ENCODE measurements at places on chromosomes 7 and 10. TPM values are rescaled to one million over a fixed set of nuclear protein-coding genes. Genes with fewer than 3 reads are reported as not detected.

DNA sequence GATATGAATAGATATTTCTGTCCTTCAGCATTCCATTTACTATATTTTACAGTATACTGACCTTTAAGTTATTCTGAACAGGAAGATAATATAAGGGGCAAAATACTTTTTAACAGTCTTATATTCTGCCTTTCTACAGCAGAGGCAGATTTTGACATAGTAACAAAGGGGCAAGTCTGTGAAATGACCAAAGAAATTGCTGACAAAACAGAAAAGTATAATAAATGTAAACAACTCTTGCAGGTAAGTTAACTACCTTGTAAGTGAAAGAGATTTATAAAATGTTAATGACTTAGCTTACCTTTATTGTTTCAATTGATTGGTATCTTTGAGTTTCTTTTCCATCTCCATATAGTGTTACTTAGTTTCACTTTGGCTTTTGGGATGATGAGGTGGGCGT lies 56.0 kb downstream of the TAX1BP1 start:
- H3K4me3 ChIP-seq, result no peak overlapping the region
- no peaks in the 10 kb centered on the region for H3K27me3 ChIP-seq
- no peak overlapping the region for H3K27ac ChIP-seq

DNA sequence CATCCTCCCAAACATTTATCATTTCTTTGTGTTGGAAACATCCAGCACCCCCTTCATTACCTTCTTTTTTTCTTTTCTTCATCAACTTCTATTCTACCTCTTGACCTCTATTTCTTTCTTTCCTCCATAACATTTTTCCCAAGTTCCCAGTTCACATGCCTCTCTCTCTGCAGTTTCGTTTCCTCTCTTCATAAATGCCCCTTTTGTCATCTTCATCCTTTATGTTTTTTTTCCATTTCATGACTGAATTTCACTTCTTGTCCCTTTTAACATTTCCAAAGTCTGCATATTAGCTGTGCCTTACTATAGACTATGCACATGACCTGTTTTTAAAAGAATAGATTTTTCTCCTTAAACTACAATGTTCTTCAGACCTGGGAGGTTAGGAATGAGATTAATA lies 23.7 kb downstream of the CPN1 start:
- H3K27ac ChIP-seq, result no peak overlapping the region
- no peaks in the 10 kb centered on the region for H3K36me3 ChIP-seq
- DNase-seq, result no peak
- H3K4me3 ChIP-seq, result no peak overlapping the region
- H3K27me3 ChIP-seq, result no peaks in the 10 kb centered on the region

The GIMAP1 gene
- 4.7 TPM for polyA plus RNA-seq

The SLC26A3 gene
- not detected for polyA plus RNA-seq

GRCh38 chr7:3043544-3044371 lies at the start of gene CARD11:
TSS of gene CARD11 (minus strand) at chr7:3043867. CDS start at chr7:2958506, 85,361 bp downstream.
- H3K36me3 ChIP-seq, result no peaks in the 10 kb centered on the region
- no peak within 1 kb of the TSS for H3K4me3 ChIP-seq
- DNase-seq, result no peak
- no peak within 1 kb of the TSS for H3K27ac ChIP-seq
- no peaks in the 10 kb centered on the region for H3K4me1 ChIP-seq
